ENCODE measurements at places on chromosomes 4 and X.
A peak's percentile ranks its signal among the peaks of the same experiment; 100 is the strongest.

- peak; percentile 43 for DNase-seq
Observed at GRCh38 chr4:128227991-128228571, 59.5 kb downstream of the PGRMC2 start.

- DNase-seq = no peak
Observed at GRCh38 chrX:112774651-112775293, 65.9 kb downstream of the AMOT start.

DNA sequence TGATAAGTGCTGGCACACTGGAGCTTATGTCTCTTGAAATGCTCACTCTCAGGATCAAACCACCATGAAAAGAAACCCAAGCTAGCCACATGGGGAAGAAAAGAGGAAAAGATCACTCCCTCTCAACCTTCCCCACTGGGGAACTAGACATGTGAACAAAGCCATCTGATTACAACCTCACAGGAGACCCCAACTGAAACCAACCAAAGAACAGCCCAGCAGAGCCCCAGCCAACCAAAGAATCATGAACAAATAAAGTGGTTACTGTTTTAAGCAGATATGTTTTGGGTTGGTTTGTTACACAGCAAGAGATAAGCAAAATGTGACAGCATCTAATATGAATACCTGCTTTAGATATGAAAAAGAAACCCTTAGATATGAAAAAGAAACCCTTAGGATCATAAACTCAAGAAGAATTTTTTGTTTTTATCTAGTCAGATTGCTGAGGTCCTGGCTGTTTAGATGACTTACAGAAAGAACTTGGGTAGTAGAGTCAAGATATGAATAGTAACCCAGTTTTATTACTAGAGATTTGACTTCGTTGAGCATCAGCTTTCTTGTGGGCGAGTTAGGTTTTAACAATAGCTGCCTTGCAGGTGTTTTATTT, 23.7 kb upstream of the TLR7 start:
- no peak for DNase-seq

- DNase-seq = peak; percentile 80
Observed at GRCh38 chrX:102720237-102721168, at the start of gene GPRASP3. Gene GPRASP3, plus strand, starts transcription at chrX:102720743. Its CDS starts 28,253 bp downstream, at chrX:102748996.

DNA sequence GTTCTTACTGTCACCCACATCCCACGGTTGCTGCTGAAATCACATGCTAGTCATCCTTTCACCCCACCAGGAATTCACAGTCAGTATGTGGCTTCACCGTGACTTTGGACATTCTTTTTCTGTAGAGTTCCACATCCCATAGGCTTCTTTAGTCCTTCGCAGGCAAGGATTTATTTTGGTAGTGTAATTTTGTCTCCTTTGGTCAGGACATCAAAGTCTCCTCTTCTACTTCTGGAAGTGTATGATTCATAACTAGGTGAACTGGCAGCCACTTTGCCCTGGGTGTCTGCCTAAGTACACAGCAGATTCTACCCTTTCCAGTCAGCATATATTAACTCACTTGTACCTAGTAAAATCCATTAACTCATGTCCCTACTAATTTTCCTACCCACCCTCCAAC, 38.3 kb upstream of the MMAA start:
- no peak for DNase-seq

GRCh38 chr4:155745984-155746383, 12.8 kb upstream of the GUCY1B1 start:
- peak; percentile 33 for DNase-seq

GRCh38 chrX:71533851-71534561, 1.1 kb downstream of the OGT start:
- DNase-seq = peak; percentile 29

DNA sequence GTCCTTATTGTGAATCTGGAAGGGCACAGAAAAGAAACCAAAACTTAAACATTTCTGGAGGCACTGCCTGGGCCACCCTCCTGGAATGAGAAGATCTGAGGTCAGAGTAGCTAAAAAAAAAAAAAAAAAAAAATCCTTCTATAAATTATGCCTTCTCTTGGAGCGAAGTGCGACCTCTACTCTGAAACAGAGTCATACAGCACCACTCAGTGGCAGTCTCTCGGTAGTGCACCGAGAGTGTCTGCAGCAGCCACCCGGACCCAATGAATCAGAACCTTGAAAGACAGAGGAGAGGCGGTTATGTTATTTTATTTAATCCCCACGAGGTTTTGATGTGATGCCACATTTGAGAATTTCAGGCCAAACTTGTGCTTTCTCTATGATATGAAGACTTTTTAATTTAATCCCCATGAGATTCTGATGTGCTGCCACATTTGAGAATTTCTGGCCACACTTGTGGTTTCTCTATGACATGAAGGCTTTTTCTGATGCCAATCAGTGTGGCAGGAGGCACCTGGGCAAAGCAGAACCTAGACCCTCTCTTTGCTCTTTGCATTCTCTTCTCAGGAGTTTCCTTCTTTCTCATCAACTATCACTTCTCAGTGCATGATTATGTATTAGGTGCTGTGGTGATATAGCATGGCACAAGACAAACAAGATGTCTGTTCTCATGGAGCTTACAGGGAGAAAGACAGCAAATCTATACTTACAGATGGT, 5.6 kb upstream of the CT47C1 start:
- DNase-seq = peak; percentile 63

DNA sequence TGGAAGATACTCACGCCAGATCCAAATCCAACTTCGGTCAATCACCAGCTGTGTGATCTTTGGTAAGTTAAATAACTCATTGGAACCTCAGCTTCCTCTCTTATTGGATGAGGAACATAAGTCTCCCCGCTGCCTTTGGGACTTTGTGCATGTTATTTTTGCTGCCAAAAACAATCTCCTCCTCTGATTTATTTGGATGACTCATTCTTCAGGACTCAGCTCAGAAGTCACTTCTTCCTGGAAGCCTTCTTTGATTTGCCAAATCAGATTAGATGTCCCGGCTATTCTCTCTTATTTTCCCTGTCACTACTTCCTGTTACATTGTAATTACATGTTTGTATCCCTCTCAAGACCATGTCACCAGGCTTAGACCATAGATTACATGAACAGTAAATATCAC, 138.0 kb upstream of the BOD1L1 start:
- no peak for DNase-seq

DNA sequence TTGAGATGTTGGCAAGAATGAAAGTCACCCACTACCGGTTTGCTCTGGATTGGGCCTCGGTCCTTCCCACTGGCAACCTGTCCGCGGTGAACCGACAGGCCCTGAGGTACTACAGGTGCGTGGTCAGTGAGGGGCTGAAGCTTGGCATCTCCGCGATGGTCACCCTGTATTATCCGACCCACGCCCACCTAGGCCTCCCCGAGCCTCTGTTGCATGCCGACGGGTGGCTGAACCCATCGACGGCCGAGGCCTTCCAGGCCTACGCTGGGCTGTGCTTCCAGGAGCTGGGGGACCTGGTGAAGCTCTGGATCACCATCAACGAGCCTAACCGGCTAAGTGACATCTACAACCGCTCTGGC, 12.3 kb downstream of the RPL9 start:
- no peak for DNase-seq

DNA sequence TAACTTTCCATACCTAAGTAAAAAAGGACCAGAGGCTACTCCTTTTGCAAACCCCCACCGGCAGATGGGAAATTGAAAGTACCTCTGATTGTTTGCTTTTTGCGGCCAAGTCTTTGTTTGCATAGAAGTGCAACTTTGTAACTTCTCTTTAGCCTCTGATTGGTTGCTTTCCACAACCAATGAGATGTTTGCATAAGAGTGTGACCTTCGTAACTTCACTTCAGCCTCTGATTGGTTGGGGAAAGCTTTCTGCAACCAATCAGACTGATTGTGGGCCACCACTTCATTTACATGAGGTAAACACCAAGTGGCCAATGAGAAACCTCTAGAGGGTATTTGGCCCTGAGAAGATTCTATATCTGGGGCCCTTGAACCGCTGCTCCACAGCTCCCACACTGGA, 48.8 kb upstream of the PGRMC1 start:
- DNase-seq = no peak

- DNase-seq = no peak
Observed at GRCh38 chrX:28998609-28999135, 411.4 kb downstream of the IL1RAPL1 start.

- DNase-seq = peak; percentile 42
Observed at GRCh38 chrX:123884809-123885408, 25.1 kb downstream of the XIAP start.

DNA sequence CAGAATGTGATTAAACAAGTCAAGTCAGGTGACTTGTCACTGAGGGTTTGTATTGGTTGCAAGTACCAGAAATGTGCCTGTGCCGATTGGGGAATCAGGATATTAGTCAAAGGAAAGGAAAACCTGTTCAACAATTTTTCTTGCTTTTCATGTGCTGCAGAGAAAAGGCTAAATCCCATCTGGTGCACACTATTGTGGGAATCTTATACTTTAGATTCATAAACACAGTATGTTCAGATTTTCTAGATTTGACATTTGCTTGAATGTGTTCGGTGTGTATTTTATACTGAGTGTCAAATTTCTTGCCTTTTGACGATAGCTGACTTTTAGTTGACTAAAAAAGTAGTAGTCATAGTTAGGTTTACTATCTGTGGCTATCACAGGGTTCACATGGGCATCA, 37.6 kb downstream of the GAB1 start:
- no peak for DNase-seq

DNA sequence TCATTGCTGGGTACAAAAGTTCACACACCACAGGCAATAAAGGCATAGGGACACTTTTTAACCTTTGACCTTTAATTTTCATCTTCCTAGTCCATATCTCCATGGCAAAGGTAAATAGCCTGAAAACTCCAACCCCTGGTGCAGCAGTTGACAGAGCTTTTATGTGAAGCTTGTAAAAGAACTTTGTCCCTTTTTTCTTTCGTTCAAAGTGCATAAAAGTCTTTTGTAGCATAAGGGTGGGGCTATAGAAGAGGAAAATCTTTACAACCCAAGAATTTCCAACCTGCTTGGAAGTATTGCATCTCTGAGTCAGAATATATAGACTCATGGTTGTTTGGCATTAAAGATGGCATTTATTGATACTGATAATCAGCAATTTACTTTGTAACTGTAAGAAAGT, 20.4 kb downstream of the POF1B start:
- DNase-seq = no peak

DNA sequence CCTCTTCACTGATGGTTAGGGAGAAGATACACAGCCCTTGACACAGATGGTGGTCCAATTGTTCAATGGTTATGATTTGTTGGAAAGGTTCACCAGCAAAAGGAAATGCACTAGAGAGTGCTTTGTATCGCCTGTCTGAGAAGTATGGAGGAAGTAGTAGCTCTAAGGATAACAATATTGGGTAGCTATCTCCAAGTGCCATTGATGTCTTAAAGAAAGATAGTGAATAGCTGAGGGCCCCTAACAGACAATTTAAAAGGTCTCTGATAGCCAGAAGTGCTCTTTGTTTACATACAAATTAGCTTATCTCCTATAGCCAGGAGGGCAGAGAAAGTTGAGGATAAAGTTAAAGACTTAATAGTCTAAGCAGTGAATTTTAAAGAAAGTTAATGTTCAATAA, 33.9 kb upstream of the BLTP1 start:
- no peak for DNase-seq

DNA sequence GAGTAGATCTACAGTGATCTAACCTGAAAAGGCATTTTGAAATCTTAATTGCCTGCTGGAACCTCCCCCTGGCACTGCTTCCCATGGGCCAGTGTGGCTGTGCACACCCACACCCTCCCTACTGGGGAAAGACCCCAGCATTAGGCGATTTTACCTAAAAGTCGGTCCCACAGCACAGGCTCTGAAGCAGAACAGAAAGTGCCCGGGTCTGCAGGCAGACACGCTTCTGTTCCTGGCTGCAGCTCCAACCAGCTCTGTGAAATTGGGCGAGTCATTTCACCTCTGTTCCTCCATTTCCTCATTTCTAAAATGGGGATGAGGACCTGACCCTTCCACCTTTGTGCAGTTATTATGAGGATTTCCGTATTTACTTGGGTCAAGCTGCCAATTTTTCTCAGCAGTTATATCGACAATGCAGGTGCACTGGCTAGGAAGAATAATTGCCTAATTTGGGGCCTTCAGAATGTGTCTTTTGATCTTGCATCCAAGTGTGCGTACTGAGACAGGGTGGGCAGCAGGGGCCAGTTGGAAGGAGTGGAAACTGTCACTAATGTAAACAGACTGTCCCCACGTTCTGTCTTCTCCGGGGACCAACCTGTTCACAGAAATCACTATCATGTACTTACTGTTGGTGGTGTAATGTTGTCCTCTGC, 7.1 kb downstream of the KLF3 start:
- DNase-seq = no peak

- no peak for DNase-seq
Observed at GRCh38 chr4:16457944-16458343, 231.7 kb upstream of the TAPT1 start.

- no peak for DNase-seq
Observed at GRCh38 chrX:10047133-10047532, 80.0 kb downstream of the CLDN34 start.

- DNase-seq = no peak
Observed at GRCh38 chrX:41045960-41046567, 39.2 kb upstream of the USP9X start.

- DNase-seq = peak; percentile 75
Observed at GRCh38 chrX:12949927-12950656, 24.8 kb upstream of the TMSB4X start.

DNA sequence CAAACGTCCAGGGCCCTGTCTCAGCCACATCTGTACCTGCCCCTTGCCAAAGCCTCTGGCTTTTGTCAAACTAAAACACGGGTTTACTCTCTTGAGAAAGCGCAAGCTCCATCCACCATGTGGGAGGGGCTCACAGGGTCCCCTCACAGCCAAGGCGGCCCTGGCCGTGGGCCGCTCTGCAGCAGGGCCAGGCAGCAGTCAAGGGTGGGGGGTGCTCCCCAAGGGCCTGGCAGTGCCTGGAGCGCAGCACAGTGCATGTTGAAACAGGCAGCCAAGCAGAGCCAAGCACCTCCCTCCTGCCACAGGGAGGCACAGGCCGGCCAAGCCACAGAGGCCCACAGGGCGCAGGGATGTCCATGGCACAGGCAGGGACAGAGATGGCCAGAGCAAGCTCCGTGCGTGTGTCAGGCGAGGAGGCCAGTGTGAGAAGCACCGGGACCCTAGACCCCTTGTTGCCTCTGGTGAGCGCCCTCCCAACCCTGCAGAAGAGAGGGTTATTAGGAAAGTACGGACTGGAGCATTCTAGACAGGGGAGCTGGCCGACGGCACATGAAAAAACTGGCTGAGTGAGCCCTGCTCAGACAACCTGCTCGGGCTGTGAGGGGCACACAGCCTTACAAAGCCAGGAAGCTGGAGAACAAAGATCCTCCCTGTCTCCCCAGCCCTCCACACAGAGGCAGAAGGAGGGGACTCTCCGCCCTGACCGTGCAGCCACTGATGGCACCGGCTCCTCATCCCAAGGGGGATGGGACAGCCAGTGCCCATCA, 39.0 kb downstream of the FAM53A start:
- DNase-seq = no peak

DNA sequence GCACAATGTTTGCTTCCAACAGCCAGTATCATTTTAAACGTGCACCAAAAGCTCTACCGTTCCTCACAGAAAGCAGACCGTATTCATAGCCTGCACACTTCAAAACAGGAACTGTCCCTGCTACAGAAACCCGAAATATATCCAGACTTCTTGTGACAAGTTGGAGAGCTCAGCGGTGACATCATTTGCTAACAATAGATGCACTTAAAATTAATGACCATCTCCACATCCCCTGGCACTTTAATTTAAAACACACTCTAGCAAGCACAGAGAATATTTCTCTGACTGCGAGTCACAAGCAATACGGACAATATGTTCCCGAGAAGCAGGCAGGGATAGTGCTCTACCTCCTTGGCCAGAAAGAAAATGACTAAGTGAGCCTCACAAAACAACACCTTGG, 2.5 kb downstream of the NYX start:
- no peak for DNase-seq

GRCh38 chr4:42954963-42955669, 62.6 kb downstream of the GRXCR1 start:
- no peak for DNase-seq
